ENCODE measurements at places on chromosomes 4 and X. TPM values are rescaled to one million over a fixed set of nuclear protein-coding genes. Genes with fewer than 3 reads are reported as not detected.

LNX1 gene
- not detected for total RNA-seq

MAGEA9 gene
- total RNA-seq = not detected

ZNF630 gene
- 0.27 TPM for total RNA-seq

TSPAN5 gene
- 12.4 TPM for total RNA-seq

GPRIN3 gene
- total RNA-seq = 1.2 TPM

TMEM31 gene
- total RNA-seq = not detected
